SJSA1 (cell line): ENCODE measurements at places on chromosomes 12 and 14.

DNA sequence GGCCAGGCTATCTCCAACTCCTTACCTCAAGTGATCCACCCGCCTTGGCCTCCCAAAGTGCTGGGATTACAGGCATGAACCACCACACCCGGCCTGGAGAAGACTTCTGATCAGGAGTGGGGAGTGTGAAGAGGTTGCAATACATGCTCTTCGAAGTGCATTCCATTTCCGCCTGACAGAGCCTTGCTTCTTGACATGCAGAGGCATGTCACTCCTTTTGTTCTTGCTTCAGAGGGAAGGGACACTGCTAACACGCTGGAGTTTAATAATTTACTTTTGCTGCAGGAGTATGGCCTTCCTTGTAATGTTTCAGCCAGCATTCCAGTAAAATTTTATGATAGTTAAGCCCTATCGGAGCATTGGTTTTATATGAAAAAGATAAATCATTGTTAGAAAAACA, 74.9 kb downstream of the SLC25A47 start:
- DNase-seq = no peak

- no peak for DNase-seq
Measured at GRCh38 chr12:15222219-15222618, 1.0 kb upstream of the RERG start.

DNA sequence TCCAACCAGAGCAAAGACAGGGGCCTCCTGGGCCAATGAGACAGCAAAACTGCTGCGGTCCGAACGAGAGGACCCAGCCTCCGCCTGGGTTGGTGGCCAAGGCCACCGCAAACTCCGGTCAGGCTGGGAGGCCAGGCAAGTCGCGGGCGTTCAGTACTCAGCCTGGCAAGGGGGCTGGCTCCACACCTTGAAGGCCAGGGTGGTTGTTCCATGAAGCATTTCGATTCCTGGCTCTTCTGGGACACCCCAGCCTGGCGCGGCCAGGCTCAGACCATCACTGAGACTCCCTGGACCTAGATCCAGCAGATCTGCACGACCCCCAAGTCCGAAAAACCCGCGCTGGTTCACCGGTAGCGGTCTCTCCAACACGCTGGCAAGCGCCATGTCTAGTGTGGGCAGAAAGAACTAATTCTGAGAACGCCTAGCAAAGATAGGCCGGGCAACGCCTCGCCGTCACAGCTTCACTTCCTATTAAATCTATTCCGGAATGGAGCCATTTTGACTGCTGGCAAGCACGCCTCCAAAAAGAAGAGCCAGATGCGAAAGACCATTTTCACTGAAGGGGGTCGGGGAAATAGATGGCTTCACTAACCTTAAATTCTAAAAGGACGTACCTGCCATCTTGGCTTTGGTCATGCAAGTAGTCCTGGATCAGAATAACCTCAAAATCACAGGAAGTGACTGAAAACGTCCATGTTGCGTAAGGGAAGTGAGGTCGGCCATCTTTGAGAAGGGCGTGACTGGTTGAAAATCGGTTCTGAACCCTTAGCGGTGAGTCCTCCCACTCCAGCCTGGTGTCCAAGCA, at the start of gene PSMB5:
TSS of gene PSMB5 (minus strand) at position 403 of the 805 bp plus-strand sequence. CDS start at position 384, 19 bp downstream.
- DNase-seq = peak; percentile 95

GRCh38 chr14:88256997-88257950, 65.8 kb downstream of the KCNK10 start:
- DNase-seq = no peak

DNA sequence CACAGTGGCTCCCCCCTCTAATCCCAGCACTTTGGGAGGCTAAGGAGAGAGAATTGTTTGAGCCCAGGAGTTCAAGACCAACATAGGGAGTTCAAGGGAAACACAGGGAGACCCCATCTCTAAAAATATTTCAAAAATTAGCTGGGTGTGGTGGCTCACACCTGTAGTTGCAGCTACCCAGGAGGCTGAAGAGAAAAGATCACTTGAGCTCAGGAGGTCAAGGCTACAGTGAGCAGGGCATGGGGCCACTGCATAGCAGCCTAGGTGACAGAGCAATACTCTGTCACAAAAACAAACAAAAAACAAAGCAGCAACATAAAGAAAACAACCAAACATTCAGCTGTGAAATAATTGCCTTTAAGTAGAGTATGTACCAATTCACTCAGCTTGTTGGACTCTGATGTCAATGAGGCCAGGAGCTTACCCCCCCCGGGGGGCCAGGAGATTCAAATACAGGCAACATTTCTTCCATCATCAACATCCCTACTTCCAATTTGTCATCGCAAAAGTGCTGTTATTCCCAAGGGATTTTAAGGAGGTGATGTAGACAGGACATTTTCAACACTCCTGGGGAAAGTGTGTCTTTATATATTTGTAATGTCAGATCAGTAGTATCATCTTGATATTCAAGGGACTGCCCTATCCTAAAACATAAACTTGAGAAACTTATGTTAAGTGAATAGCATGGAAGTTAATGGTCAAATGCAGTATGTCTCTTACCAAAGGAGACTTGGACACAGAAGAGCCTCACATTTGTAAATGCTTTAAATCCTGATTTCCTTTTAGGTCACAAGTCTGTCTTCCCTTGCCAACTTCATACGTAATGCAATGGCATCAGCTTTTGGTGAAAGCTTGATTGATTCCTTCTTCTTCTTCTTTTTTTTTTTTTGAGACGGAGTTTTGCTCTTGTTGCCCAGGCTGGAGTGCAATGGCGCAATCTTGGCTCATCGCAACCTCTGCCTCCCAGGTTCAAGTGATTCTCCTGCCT, 40.6 kb upstream of the AEBP2 start:
- DNase-seq = no peak

GRCh38 chr12:118124333-118124874, 11.5 kb upstream of the PEBP1 start:
- no peak for DNase-seq

- no peak for DNase-seq
Measured at GRCh38 chr12:678747-679712, 15.8 kb upstream of the NINJ2 start.

GRCh38 chr12:121537814-121538698, 42.8 kb downstream of the KDM2B start:
- DNase-seq = no peak

- no peak for DNase-seq
Measured at GRCh38 chr12:70550180-70550577, 87.0 kb downstream of the PTPRB start.

DNA sequence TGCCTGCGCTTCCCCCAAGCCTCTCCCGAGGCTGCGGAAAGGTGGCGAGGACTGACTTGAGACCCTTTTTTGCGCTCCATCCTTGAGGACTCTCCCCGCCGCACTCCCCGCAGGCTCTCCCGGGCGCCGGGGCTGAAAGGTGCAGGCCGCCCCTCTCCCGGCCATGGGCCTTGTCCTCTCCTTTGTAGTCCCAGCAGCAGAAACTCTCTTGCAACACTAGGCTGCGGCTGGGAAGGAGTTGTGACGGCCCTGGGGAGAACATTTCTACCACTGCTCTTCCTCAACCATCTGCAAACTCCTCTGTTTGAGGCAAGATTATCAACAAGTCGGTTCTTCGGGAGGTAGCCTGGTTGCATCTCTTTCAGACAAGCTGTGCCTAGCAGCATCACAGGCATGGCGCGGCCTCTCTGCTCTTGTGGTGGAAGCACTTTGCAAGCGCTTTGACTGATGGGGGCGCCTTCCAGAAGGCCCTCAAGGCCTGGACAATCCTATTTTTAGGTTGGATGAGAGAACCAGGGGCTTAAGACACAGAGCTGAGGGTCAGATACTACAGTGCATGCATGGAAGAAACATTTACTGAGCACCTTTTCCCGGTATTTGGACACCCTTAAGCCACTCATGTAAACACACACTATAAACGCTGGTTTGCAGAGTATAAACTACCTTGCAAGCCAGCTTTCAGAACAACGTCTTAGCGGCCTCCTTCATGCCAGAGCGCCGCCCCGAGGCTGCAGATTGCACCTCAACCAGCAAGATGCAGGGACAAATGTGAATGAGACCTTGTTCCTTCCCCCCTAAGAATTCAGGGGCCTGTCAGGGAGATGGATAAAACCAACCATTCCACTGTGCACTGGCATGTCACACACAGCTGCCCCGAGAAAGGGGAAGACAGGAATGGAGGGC, 1.2 kb upstream of the PRIMA1 start:
- no peak for DNase-seq
